PC-9 (cell line): ENCODE measurements at places on chromosomes 2 and 18.

DNA sequence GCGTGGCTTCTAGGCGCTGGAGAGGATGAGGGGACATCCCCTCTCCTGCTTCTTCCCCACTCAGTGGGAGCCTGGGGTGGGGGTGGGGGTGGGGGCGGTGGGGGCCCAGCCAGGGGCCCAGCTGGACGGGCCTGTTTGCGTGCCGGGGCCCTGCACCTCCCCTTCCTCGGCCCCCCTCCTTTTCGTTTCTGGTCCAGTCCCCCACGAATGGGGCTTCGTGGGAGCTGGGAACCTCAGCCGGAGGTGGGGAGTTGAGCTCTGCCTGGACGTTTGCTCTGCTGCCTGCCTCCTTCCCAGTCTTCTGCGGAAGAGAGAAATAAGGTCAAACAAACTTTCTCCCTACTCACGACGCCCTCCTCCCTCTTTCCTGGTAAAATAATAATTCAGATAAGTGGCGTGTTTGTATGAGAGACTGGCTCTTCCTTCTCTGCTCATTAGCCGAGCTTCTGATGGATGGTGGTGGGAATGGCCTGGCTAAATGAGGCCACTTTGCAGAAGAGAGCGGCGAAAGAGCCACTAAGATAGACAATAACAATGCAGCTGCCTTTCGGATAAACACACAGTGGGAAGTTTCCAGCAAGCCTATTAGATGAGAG, 782 bp downstream of the MTA3 start:
- no peak for DNase-seq

DNA sequence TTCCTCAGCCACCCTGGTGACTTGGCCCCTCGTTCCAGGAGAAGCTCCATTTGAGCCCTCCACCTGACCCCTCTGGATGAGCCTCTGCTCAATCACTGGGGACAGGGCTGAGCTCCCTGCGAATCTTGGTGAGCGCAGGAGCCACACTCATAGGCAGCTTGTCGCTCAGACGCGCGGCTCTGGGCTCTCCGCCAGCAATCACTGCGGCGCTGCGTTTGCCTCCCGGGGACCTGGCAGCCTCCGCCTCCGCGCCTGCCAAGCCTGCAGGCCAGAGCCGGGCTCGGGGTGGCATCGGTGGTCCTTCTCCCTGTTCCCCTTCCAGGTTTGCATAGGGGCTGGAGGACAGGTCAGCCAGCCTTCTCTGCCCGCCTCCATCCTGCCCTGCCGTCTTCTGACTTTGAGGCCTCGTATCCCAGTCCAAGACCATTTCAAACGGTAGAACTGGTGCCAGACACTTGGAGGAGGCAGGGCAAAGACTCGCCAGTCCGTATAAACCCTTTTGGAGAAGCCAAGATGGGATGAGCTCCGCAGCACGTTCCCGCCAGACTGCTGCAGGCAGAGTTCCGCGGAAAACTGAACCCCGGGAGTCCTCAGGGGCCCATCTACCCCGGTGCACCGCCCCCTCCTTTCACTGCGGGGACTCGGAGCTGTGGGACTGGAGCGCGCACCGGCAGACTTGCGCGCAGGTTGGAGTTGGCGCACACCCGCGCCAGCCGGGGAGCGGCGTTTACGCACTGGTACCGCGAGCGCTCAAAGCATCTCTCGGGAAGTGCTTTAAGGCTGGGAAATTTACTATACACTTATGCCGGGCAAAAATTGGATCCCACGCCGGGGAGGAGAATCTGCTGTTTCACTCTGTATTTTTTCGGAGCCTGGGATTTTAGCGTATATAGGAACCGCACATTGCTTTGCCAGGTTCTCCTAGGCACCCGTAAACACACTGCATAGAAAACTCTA, 1.1 kb upstream of the TACR1 start:
- peak; percentile 59 for DNase-seq

GRCh38 chr2:166419616-166419934, 43.8 kb upstream of the SCN9A start:
- DNase-seq = no peak

- no peak for DNase-seq
Measured at GRCh38 chr2:215000721-215001120, 137.7 kb downstream of the ABCA12 start.

DNA sequence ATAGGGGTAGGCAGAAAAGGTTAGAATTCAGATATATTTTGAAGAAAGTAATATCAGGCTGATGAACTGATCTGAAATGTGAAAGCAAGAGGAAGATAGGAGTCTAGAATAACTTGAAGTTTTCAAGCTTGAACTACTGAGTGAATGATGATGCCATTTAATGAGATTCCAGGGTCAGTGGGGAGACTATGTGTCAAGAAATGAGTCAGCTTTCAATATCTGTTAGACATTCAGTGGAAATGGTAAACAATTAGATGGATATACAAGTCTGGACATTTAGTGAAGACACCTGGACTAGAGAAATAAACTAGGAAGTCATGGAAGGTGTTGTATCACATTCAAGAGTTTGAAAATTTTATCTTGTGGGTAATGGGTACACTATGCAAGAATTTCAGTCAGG, 326.9 kb downstream of the FSIP2 start:
- DNase-seq = no peak

DNA sequence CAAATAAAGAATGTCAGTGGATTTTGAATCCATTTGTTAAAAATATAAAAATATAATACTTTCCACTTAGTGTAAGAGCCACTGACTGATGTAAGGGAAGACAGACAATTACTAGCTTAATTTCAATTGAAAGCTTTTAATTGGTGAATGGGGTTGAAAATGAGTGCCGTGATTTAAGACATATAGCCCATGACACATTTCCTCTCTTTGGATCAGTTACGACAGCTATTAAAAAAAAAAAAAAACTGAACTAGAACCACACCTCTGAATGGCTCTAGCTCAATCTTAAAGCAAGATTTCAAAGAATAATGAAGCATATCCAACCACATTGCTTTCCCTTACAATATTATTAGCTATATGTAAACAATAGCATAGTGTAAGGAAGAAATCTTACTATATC, 44.0 kb downstream of the CIB4 start:
- DNase-seq = no peak

DNA sequence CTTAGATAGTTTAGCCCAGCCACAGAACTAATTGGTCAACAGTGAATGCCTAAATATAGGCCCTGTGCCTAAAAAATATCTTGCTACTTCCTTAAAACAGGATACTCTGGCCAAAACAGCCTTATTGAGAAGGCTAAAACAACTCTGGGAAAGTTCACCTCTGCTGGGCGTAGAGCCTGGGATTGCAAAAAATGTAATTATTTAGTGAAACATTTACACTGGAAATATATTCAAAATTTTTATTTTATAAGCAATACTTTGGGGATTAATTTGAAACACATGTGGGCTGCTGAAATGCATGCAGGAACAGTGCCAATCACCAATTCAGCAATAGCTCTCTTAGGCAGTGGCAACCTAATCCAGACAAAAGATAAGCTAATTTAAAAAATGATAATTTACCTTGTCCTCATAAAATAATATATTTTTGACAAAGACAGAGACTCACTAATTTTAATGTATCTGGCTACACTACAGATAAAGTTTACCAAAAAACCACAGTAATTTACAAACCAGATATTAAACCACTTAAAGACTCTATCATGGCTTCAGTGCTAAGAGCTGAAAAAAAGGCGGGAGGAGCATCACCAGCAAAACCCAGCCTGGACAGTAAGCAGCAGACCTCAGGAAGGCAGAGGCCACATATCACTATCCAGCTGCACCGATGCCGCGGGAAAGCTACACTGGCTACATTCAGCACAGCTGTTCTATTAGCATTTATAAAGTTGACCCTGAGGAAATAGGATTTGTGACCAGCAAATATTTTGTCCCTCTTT, 18.5 kb downstream of the TRAK2 start:
- no peak for DNase-seq

DNA sequence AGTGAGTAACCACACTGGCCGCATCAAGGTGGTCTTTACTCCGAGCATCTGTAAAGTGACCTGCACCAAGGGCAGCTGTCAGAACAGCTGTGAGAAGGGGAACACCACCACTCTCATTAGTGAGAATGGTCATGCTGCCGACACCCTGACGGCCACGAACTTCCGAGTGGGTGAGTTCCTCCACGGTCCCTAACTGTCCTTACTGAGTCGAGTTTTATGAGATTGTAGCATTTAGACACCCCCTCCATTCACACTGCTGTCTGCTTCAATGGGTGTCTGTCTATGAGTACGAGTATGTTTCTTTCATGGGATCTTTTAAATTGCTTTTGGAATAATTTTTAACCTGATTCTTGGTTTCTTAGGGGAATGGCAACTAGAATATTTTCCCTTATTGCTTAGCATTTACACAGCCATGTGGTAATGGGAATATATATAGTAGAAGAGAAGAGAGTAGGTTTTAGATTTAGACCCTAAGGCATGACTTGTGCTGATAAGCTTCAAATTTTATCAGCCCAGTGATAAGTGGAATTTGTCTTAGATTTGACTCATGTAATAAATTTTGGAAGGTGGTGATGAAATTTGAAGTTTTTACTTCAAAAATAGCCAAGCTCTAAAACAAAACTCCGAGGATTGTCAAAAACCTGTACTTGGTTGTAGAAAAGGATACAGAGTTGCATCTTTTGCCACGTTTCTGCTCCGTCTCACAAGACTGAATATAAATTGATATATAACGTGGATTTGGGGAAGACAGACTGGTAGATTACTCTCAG, 188.2 kb downstream of the LTBP1 start:
- DNase-seq = no peak

DNA sequence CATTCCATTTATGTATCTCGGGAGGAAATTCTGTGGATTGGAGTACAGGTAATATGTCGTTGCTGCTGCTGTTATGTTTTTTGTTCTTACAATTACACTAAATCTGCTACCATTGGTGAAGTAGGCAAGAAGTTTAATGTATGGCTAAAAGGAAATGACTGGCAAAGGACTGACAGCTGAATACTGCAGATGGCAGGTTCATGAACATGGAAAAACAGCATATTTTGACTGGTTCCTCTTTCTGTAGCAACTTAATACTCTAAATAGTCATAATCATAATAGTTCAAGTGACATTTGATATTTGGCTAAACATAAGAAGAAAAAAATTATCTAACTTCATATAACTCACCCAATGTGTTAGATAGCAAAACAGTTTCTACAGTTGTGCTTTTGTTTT, 84.5 kb upstream of the PGAP1 start:
- no peak for DNase-seq

DNA sequence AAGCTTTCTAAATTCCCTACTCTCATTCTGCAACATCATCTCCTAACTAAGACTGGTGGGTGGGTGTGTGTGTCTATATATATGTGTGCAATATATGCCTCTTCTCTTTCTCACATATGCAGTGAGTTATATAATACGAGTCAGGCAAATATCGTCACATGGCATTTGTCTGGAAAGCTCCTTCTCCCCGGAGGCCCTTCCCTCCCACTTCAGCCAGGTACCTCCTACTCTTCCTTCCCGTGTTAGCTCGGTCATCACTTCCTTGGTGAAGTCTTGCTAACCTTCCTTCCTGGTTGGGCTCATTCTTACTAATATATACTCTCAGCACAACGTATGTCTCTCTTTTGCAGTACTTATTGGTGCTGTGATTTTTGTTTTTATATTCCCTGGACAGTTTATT, 66.4 kb upstream of the NCK2 start:
- DNase-seq = no peak

DNA sequence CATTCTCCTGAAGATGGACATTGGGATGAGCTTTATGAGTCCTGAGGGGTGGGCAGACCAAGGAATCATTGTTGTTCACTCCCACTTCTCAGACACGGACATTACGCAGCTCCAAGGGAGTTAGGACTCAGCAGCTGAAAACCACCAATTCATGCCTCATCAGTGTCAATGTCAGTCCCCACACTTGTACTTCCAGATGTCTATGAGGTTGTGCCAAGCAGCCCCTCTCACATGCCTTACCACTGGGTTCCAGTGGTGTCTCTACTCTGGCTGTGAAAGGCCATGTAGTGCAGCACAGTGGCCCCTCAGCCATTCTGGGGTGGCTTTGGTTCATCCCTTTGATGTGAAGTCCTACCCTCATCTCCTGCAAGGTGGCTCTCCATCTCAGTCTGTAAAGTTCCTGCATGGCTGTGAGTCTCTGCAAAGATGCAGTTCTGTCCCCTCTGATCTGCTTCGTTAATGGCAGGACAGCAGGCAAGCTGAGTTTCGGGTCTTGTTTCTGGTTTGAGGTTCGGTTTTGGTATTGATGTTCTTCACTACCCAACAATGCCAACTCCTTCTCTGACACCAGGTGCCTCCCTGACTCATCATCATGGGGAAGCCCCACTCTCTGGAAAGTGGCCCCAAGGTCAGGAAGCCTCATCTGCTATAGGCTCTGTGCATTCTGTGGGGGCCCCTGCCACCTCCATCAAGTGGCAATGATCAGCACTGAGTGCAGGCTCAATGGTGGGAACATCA, 14.0 kb upstream of the COL6A3 start:
- no peak for DNase-seq

GRCh38 chr2:170878505-170878904, 50.5 kb upstream of the GORASP2 start:
- DNase-seq = no peak
